ENCODE measurements at places on chromosomes 7 and 10. TPM values are rescaled to one million over a fixed set of nuclear protein-coding genes. Genes with fewer than 3 reads are reported as not detected.

GRCh38 chr10:57785068-57785467 lies 482.6 kb downstream of the IPMK start:
- DNase-seq: no peak

CREB3L2 gene
- 5.5 TPM for total RNA-seq

CLDN4 gene
- total RNA-seq: 3.7 TPM

OR6B1 gene
- not detected for total RNA-seq

PKD2L1 gene
- total RNA-seq: not detected

All from gastrocnemius medialis (tissue), 4 donors.